ENCODE measurements at places on chromosomes 2 and 18.

- DNase-seq = no peak
Observed at GRCh38 chr18:54206447-54206846, 18.0 kb downstream of the MBD2 start.

GRCh38 chr18:51070545-51070944 lies 40.5 kb downstream of the SMAD4 start:
- no peak for DNase-seq

GRCh38 chr2:170276925-170277629 lies 99.1 kb downstream of the MYO3B start:
- no peak for DNase-seq

- DNase-seq = no peak
Observed at GRCh38 chr2:189999661-190000060, 62.9 kb downstream of the MSTN start.

DNA sequence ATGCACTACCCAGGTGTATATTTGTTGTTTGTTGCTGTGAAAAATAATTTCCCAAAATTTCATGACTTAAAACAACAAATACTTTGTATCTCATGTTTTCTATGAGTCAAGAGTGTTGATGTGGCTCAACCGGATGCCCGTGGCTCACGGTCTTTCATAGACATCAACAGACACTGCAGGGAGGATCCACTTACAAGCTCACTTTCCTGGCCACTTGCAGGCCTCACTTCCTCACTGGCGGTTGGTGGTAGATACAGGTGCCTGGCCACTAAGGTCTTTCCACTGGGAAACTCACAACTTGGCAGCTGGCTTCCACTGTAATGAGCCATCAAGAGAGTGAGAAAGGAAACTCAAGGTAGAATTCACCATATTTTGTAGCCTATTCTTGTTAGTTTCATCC lies 662.9 kb downstream of the IRS1 start:
- DNase-seq = no peak

- no peak for DNase-seq
Observed at GRCh38 chr2:134375935-134376334, 122.1 kb downstream of the MGAT5 start.

DNA sequence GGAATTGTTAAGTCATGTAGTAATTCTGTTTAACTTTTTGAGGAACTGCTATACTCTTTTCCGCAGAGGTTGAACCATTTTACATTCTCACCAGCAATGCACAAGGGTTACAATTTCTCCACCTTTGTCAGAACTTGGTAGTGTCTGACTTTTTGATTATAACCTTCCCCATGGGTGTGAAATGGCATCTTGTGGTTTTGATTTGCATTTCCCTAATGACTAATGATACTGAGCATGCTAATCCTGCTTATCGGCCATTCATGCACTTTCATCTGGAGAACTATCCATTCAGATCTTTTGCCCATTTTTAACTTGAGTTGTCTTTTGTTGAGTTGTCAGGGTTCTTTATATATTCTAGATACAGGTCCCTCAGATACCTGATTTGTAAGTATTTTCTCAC lies 47.2 kb downstream of the CYB5A start:
- no peak for DNase-seq

- DNase-seq = no peak
Observed at GRCh38 chr2:15154297-15154696, 406.8 kb downstream of the NBAS start.

DNA sequence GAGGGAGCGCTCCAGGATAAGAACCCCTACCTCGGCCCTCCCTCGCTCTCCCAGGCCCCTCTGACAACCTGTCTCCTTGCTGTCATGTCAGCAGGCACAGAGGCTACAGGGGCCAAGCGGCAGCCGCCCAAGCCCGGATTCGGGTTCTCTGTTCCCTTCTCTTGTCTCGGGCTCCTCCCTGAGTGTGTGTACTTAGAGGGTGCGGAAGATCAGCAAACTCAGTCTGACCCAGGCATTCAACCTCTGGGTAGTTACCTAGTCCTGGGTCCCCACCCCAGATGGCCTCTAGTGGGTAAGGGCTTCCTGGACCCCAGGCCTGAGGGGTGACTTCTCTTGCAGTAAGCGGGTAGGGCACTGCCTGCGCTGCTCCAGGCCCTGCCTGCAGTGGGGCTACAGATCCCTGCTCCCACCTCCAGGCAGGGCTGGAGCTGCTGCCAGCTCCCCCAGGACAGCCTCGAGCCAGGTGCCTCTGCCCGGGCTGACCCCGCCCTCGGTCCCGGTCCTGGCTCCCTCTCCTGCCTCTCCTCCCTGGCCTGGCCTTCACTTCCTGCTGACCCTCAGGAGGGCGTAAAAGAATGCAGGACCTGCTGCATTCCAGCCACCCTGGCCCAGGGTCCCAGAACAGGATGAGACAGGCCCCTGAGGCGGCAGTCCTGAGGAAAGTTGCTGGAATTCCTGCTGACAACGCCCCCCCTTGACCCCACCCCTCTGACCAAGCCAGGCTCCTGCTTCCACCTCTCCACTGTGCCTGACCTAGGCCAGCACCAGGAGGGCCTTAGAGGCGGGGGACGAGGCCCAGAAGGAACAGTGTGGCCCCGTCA lies 22.0 kb downstream of the GPC1 start:
- DNase-seq = no peak

- DNase-seq = no peak
Observed at GRCh38 chr2:147026664-147027295, 818.0 kb upstream of the ACVR2A start.

GRCh38 chr2:134248913-134249312 lies 5.0 kb upstream of the MGAT5 start:
- no peak for DNase-seq

DNA sequence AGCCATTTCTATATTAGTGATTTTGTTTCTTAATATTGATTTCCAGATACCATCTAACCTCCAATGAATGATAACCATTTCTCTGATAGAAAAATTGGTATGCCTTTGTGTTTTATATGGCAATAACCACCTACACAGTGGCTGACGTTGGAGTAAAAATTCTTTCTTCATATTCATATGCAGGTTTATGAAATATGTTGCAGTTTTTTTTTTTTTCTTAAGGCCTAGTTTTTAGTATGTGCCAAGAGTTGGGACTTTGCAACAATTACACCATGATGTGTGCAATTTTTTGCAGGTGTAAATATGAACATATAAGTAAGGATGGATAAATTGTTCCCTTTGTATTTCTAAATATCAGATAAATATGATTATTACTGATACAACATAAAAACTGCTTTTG lies 163.2 kb upstream of the MYO3B start:
- DNase-seq = no peak

DNA sequence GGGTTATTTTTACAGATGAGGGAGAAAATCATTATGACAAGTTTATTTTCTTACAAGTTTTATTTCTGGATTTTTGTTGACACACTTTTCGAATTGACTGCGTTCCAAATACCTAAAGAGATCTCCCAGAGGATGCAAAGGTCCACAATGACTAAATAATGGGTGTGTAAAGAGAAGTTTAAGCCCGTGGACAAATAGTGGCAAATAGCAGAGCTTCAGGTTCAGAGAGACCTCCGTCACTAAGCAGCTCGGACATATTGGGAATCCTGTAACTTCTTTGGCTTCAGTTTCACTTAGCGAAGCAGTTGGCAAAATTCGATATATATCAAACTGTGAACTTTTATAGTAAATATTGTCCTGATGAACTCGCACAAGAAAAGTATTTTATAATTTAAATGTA lies 270.5 kb upstream of the KCNJ3 start:
- no peak for DNase-seq

GRCh38 chr2:28408764-28409599 lies 16.3 kb downstream of the FOSL2 start:
- DNase-seq = no peak

DNA sequence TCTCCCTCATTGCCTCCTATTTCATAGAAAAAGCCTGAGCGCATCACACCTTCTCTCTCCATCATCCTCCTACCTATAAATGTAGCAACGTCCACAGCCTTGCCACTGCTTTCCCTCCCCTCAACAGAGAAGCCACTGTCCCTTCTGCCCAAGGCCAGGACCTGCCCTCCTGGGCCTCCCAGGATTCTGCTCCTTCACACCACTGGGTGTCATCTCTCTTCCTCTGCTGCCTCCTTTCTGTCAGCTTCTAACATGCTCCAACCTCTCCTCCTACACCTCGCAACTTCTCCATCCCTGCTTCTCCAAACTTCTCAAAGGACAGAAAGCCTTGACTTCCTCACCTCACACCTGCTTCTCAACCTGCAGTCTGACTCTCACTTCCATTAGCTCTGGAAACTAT lies 21.2 kb upstream of the ME2 start:
- no peak for DNase-seq

DNA sequence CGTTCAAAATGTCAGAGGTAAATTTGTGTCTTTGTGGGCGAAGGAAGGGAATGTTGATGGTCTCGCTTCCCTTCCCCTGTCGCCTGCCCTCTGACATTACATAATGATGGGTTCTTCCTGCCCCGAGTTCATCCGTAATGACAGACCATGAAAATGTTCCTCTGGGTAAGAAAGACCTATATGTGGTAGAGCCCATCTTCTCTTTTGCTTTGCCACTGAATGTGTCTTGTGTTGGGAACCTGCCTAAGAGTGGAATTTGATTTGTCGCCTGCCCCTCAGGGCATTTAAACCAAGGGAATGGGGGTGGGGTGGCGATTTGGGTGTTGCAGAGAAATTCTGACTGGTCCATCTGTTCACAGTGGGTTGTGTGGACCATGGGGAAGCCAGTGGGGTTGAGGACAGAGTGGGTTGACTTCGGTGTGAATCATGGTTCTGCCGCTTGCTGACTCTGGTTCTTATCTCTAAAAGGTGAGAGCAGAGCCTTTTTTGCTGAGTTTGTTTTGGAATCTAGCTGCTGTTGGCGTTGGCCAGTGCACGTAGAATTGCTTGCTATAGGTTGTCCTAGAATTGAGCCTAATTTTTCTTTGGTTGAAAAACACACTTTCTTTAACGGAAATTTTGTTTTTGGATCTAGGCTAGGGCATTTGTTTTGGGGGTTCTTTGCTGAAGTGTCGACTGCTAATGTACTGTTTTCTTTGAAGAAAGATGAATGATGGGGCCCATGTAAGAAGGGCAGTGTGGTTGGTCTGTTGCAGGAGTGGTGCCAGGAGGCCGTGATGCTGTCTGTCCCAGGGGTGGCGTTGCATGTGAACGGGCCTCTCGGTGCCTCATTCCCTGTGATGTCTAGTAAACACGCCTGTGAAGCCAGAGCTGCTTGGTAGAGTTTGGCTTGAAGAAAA lies 1.3 kb downstream of the INPP4A start:
- no peak for DNase-seq

GRCh38 chr2:136239079-136239685 lies 121.2 kb upstream of the CXCR4 start:
- DNase-seq = no peak

- DNase-seq = no peak
Observed at GRCh38 chr2:10811517-10811916, 1.1 kb downstream of the PDIA6 start.

GRCh38 chr2:10326707-10327594 lies 24.2 kb downstream of the HPCAL1 start:
- DNase-seq = no peak

- DNase-seq = peak; percentile 29
Observed at GRCh38 chr18:50429207-50429948, 54.5 kb downstream of the SKA1 start.

DNA sequence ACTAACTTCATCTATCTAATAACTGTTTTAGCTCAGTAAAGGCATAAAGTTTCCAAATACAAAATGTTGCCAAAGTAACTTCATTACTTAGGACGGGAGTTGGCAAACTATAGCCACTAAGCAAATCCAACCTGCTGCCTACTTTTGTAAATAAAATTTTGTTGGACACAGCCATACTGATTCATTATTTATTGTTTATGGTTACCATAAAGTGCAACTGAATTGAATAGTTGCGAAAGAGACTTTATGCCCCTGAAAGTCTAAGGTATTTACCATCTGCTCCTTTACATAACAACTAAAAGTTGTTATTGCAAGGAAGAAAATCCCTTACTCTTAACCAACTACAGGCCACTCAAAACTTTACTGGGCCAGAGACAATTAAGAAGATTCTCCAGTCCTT lies 256.7 kb upstream of the RBBP8 start:
- DNase-seq = no peak

- DNase-seq = no peak
Observed at GRCh38 chr2:113765276-113765675, 8.8 kb upstream of the SLC35F5 start.

DNA sequence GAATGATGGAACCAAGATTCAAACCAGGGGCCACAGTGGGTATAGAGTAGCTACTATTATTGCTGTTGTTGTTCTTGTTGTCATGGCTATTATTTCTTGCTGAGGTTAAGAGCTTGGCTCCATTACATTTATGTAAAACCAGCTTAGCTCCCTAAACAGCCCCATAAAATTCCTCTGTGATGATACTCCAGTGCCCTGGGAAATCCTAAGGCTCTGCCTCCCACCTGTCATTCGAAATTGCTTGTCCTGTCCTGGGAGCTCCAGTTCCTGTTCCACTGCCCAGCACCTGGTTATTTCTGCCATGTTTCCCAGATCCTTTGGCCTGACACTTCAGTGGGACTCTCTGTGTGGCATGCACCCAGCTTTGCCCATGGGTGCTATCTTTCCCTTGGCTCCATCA lies 27.8 kb upstream of the NCOA1 start:
- no peak for DNase-seq

DNA sequence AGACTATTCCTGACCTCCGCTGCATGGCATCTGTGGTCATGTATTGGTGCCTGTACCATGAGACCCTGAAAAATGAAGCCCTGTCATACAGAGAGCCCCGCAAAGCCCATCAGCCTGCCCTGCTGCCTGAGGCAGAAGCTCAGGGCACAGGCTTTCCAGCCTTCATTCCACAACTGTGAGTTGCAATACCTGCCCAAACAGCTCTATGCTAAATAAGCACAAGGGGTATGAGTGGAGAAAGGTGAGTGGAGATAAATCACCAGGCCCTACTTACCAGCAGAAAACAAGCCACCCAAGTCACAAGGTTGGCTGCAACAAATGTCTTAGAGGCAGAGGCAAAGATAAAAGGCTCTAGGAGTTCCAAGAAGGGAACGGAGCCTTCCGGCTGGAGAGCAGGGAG lies 277.4 kb downstream of the TNS1 start:
- no peak for DNase-seq

DNA sequence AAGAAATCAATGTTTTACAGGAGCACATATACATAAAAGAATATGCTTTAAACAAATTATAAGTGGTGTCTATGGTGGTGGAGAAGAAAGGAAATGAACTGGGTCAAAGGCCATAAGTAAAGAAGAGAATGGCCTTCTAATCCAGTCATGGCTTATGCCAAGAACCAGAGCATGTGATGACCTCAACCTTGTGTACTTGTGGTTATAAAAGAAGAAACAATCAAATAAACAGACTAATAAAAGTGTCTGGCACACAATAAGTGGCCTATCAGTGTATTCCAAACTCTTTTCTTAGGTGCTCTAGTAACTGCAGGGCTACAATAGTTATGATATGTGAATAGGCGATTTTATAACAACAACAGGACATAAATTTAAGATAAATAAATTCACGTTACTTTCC lies 2.6 kb downstream of the SERPINB11 start:
- DNase-seq = no peak

- DNase-seq = no peak
Observed at GRCh38 chr2:70771446-70771845, 3.4 kb upstream of the ADD2 start.

- DNase-seq = no peak
Observed at GRCh38 chr2:160469621-160470204, 23.9 kb downstream of the RBMS1 start.

- no peak for DNase-seq
Observed at GRCh38 chr2:199883474-199884212, 27.4 kb upstream of the C2orf69 start.
